ENCODE measurements at places on chromosomes 2 and 18.

- no peak for DNase-seq
Observed at GRCh38 chr2:84676295-84676694, 160.0 kb downstream of the DNAH6 start.

DNA sequence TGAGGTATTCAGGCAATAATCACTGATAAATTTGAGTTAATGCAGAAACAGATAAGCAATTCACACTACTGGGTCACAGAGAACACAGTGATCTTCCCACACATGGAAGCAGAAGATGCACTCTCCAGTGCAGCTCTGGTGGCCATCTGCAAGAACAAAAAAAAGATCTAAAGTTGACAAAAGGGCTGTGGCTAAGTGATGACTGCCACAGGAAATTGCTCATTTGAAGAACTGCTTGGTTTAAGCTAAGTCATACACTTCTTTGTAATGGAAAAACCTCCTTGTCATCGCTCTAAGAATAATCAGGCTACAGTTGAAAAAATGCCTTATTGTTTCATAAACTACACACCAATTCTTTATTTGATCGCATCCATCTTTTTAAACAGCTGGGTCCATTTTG is 115.1 kb downstream of the DTNB start:
- DNase-seq: no peak

GRCh38 chr18:963276-963675 is 58.6 kb downstream of the ADCYAP1 start:
- no peak for DNase-seq

DNA sequence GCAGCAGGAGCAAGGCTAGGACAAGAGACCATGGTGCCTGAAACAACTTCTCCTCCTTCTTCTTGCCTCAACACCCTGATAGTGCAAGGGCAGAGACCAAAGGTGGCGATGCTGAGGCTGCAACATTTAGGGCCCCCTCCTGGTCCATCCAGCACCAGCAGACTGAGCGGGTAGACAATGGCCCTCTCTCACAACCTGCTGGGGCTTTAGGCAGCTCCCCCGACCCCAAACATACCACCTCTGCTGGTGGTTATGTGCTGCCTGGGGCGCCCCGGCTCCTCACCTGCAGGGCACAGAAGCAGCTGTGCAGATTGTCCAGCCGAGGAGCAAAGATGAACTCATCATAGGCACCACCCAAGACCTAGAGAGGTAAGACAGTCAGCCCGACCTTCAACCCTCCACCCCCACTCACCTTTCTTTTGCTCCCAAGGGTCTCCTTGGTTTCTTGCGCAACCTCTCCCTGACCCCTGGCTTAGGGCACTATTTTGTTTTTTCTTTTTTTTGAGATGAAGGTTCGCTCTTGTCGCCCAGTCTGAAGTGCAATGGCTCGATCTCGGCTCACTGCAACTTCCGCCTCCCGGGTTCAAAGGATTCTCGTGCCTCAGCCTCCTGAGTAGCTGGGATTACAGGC is 3.5 kb downstream of the DNPEP start:
- no peak for DNase-seq

DNA sequence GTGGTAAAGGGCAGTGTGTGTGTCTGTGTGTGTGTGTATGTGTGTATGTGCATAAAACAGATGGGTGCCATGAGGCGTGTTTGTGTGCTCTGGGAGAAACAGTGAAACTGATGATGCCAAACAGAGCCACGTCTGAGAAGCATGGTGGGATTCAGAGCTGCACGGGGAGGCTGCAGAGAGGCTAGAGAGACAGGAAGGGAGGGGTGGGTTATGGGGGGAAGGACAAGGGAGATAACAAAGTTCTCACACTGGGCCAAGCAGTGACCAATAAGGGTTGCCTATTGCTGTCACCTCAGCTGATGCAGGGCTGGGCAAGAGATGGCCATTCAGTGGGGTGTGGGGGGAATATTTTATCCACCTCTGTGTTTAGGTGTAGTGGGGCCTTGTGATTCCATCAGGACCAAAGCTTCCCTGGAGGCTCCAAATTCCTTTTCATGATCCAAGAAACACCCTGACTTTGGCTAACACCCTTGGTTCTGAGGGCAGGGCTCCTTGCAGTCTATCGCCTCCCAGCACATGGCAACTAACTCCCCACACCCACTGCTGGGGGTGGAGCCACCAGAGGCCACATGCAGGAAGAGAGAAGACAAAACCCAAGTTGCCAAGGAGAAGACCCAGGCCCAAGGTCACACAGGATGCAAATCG is 54.2 kb upstream of the POMC start:
- DNase-seq: no peak

- no peak for DNase-seq
Observed at GRCh38 chr2:160394153-160394552, 99.5 kb downstream of the RBMS1 start.

GRCh38 chr18:24726727-24727492 is 266.5 kb downstream of the HRH4 start:
- no peak for DNase-seq

DNA sequence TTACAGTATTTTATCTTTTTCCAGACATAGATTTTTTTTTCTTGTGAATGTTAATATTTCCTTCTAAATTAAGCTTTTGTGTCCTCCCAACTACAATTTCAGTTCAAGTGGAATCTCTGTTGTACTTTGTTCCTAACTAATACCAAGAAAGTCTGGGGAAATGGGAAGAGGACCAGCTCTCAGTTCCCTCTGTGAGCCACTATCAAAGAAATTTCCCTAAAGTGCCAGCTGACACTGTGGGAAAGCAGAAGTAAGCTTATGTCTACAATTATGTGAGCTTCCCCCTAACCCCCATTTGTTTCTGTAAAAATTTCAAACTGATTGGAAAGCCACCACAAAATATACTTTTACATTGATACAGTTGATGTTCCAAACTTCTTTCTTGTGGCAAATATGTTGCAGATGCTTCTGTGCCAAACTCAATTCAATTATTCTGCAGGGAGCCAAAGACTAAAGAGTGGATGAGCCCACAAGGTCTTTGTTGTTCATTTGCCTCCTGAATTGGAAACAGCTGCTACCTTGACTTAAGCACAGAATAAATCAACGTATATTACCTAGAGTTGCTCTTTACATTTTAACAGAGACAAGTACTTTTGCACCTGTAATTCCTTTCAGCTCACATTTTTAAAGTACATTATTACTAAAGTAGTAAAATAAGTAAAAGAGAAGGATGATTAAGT is 306.6 kb downstream of the PTH2R start:
- no peak for DNase-seq

GRCh38 chr2:173491418-173491817 is 136.7 kb downstream of the CDCA7 start:
- no peak for DNase-seq

DNA sequence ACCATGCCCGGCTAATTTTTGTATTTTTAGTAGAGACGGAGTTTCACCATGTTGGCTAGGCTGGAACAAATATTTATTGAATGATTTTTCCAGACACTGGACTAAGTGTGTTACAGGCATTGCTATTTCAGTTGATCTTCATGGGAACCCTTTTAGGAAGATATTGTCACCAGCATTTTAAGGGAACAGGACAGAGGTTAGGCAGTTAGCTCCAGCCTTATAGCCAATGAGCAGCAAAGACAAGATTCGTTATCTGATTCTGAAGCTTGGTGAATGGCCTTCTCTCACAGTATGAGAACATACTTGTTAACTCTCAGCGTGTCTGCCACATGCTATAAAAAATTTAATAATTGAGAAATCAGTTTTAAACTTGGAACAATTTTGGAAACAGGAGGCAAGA is 73.4 kb downstream of the SOCS6 start:
- DNase-seq: no peak

- DNase-seq: no peak
Observed at GRCh38 chr2:27973592-27973991, 83.1 kb downstream of the BABAM2 start.

DNA sequence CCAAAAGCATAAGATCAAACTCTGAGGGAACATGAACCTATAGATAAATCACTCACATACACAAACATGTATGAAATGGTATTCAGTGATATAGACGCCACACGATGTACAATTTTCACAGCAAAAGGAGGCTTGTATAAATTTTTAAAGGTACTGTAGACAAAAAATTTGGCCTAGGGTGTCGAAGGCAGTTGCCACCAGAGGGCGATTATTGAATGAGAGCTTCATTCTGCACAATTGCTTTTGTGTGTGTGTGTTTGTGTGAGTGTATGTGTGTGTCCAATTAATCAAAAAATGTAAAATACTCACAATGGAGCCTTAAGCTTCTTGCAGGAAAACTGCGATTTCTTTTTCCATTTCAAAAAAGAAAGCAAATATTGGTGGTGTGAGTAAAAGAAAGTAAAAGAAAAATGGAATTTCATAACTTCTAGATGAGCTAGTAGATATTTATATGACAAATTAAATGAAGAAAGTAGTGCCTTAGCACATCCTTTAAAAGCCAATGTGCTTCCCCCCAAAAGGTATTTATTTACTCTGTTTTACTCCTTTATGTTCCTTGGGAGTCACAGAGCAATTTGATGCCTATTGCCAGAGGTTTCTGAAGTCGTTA is 800.1 kb downstream of the SATB2 start:
- DNase-seq: no peak
